ENCODE measurements at places on chromosomes 12 and 14. TPM values are rescaled to one million over a fixed set of nuclear protein-coding genes. Genes with fewer than 3 reads are reported as not detected.

- no peak for DNase-seq
Measured at GRCh38 chr14:92687681-92688433, 60.6 kb downstream of the LGMN start.

Gene DENR
- total RNA-seq, result 20.6 TPM

DNA sequence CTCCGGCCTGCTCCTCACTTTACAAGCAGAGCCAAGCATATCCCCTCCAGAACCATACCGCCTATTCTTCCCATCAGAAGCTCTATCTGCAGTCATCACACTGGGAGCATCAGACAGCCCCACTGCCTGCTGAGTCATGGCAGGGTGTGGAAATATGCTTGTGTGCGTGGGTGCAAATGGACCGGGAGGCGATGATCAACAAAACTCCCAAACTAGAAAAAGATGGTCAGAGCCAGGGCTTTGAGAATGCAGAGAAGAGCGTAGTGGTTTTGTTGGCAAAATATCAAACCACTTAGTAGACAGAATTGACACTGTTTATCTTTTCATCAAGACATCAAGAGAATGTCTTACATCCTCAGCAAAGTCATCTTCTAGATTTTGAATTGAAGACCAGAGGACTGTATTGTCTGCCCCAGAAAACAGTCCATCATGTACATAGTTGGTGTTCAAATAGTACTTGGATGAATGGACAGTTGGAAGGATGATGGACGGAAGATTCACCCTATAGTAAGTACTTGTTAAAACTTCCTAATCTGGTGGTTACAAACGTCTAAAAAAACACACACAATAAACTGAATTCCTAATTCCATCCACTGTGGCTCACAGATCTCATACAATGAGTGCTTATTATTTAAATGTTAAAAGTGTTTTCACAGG is 54.9 kb downstream of the VWF start:
- no peak for DNase-seq

- DNase-seq, result no peak
Measured at GRCh38 chr12:6367969-6368892, 7.1 kb downstream of the SCNN1A start.

Gene KLHDC1
- total RNA-seq, result 3.4 TPM

- DNase-seq, result peak; percentile 77
Measured at GRCh38 chr14:55846826-55847446, 266.9 kb downstream of the KTN1 start.

Data from suprapubic skin (tissue), 4 donors.